ENCODE measurements at places on chromosomes 5 and 9.

DNA sequence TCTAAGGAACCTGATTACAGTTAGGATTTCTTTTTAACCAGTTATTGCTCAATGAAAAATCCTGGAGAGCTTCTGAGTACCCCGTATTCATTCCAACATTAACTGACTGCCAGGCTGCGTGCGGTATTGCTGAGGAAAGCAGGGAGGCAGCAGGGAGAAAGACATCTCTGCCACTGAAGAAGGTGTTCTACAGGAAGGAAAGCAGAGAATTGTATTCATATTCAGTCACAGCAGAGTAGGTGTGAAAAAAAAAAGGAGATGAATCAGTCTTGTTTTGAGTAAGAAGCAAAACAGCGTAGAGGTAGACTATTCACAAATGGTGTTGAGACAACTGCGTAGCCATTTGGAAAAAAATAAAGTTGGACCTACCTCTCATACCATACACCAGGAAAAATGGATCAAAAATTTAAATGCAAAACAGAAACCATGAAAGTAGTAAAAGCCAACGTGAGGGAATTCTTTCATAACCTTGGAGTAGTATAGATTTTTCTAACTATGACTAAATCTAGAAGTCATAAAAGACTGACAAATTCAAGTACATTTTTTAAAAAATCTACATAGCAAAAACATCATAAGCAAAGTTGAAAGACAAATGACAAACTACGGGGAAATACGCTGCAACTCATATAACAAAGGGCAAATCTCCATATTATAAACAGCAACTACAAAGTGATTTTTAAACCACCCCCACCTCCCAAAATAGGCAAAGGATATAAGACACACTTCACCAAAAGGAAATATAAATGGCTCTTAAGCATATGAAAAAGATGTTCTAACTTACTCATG is 9.9 kb upstream of the NR4A3 start:
- no peak for DNase-seq

- DNase-seq = peak; percentile 10
Measured at GRCh38 chr9:655875-656274, 185.6 kb upstream of the DMRT1 start.

GRCh38 chr5:98936948-98937715 is 8.3 kb upstream of the CHD1 start:
- no peak for DNase-seq

DNA sequence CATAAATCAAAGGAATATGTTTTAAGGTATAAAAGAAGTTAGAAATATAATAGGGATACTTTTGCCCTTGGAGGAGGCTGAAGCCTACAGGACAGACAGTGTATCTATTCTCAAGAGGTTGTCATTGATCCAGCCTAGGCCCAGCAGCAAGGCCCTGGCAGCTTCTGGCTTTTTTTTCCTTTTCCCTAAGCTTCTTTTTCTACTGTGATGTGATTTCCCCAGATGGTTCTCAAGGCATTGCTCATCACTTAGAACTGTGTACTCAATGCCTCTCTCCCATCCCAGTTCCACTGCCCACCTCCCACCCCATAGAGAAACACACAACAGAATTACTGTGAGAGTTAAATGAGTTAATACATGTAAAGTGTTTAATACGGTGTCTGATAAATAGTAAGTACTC is 88.6 kb downstream of the SLC44A1 start:
- DNase-seq = no peak

DNA sequence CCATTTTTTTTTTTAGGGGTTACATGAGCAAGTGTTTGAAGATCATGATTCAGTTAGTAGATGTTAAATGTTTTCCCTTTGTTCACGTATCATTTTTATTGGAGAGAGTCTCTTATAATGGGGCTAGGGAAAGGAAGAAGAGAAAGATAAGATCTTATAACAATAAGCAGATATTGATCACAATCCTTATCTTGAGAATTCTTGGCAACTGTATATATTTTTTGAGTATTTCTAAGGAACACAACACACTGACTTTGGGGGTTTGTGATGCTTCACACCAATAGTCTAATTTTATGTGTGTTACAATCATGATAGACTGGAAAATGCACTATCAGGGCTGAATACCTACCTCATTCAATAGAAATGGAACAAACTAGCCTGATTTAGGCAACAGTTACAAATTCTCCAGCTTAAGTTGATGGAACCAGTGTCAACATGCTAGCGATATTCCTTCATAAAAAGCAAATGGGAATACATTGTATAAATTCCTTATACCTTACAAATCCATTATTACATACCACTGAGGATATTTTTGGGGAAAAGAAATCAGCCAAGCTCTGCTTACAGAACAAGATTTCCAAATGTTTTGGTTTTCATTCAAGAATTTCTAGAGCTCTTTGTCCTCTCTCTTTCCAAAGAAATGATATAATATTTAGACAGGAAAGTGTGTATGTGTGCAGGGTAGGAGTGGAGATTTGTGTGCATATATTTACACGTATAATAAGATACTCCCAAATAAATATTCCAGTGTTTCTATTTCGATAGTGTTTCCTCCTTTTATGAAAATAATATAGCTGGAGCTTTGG is 41.5 kb downstream of the SVEP1 start:
- DNase-seq = no peak

GRCh38 chr5:68421485-68422220 is 206.1 kb downstream of the PIK3R1 start:
- DNase-seq = no peak

Data from RPMI8226 (cell line).